ENCODE measurements at places on chromosomes 7 and 10.
A peak's percentile ranks its signal among the peaks of the same experiment; 100 is the strongest.

DNA sequence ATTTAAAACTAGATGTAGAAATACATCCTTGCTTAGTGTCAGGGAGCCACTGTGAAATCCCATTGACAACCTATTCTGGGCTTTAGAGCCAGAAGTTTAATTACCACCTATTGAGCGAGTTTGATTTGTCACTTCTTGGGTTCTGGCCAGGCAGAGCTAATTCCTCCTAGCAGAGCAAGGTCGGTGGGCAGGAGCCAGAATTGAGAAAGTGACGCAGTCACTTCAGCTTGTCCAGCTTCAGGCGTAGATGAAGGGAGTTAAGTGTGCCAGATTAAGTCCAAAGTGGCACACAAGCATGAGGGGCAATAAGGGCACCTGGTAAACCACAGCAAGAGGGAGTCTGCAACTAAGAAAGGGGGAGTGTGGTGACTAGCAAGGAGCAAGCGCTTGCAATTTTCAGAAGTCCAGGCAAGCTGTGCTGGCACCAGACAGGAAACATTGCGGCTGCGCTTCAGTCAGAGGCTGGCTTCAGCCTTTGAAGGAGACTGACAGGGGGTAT is 119.4 kb downstream of the ST7 start:
- DNase-seq: peak; percentile 97

DNA sequence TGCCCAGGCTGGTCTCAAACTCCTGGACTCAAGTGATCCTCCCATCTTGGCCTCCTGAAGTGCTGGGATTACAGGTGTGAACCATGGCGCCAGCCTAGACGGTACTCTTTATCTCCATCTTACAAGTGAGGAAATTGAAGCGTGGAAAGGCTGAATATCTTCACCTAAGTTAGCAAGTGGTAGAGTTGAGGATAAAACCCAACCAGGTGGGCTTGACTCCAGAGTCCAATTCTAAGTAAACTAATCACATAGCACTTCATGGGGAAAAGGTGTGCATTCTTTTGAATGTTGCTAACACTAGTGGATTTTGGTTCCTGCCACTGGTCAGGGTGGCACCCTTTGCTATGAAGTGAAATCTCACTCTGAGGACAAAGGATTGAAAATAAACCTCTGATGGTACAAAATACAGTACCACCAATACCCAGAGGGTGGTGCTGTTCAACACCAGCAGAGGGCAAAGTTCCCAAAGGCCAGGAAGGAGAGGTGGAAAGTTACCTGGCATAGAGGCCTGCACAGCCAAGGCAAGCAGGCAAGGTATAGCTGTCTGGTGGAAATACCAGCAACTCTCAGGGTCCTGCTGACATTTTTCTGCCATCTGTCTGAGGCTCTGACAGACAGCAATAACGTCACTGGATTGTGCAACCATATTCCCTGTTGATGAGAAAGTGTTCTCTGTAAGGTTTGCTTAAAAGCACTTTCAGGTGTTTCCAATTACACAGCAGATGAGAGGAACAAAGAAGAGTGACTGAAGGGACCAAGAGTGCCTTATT is 17.6 kb downstream of the ZDHHC16 start:
- no peak for DNase-seq

GRCh38 chr10:13302821-13303555 is 3.1 kb upstream of the PHYH start:
- no peak for DNase-seq

GRCh38 chr7:155964543-155964942 is 152.3 kb upstream of the SHH start:
- DNase-seq: no peak

DNA sequence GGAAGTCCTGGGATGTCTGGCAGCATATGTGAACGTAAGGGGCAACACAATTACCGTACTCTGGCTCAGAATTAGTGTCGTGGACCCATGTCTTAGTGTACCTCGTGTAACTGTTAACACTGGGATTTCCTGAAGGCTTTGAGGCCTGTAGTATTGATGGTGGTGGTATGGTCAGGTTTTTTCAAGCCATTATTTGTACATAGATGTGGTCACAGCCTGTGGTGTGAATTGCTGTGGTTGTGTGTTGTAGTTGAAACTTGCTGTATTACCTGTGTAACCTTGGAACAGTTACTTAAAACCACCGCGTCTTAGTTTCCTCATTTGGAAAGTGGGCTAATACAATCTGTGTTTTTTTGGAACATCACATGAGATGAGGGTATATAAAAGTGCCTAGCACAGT is 5.3 kb downstream of the EXOC4 start:
- DNase-seq: no peak

- DNase-seq: peak; percentile 66
Observed at GRCh38 chr10:21929070-21929469, 74.5 kb downstream of the DNAJC1 start.

DNA sequence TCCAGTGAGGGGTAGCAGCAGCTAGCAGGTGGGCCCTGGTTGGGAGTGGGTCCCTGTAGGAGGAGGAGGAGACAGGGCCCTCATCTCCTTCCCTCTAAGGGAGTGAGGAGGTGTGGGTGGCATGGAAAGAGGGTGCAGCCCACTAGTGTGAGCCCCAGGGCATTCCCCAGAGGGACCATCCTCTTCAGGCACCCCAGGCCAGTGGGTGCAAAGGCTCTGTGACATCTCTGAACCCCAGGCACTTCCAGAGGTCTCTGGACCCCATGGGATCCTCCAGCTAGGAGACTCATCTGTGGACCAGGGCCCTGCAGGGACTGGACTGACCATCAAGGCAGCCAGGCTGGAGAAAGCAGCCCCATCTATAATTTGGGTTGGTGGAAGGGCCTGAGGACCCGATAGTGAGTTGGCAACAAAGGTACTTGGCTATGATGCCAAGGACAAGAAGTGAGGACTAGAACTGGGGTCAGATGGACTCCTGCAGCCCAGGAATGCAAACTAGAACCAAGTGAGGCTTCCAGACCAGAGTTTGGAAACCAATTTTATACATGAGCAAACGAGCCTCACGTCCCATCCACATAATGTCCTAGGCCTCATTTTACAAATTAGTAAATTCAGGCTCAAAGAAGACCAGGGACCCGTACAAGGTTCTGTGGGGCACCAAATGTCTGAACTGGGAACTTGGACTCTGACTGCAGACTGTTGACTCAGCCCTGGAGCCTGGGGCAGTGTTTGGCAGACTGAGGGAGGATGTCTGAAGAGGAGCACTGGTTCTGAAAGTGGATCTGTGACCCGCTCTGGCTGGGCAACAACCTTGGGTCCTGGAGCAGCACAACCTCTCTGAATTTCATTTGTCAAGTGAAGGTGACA is 1.4 kb upstream of the VSTM4 start:
- DNase-seq: no peak

- DNase-seq: no peak
Observed at GRCh38 chr10:106566873-106567272, 597.6 kb downstream of the SORCS1 start.

All from retinal pigment epithelial cell (primary cell).